Immature natural killer cell (primary cell): ENCODE measurements at places on chromosomes 4 and X.

DNA sequence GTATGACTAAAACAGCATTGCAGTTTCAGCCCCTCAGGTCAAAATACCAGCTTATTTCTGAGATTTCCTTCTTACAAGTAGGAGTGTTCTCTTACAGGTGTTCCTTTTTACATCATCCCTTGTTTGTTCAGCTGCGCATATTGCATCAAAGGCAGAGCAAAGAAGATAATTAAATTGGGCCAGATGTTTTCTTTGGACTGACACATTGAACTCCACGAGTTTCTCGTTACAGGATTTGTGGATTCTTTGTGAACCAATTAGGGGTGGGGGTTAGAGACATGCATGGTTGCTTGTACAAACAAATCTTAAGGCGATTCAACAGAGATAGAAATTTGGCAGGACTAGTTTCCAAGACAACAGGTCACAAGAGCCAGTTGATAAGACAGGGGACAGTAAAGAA, 95.7 kb downstream of the SPANXN4 start:
- DNase-seq: no peak

DNA sequence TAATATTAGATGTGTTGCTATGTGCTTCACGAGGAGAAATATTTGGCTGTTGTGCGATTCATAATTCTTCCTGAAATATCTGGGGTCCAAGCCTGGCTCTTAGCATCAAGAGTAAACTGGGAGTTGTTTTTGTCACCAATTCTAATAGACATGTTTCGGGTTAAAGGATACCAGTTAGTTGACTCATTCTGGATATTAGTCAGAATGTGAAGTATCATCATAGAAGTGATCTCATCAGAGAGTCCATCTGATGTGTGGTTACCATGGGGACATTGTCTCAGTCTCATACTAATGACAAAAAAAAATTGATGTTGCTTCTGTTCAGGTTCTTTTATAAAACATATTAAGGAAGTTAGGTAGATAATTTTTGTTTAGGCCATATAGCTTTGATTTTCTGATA, 57.2 kb upstream of the MTMR1 start:
- DNase-seq: no peak

- DNase-seq: no peak
Observed at GRCh38 chr4:159071969-159072765, 30.7 kb upstream of the RAPGEF2 start.

DNA sequence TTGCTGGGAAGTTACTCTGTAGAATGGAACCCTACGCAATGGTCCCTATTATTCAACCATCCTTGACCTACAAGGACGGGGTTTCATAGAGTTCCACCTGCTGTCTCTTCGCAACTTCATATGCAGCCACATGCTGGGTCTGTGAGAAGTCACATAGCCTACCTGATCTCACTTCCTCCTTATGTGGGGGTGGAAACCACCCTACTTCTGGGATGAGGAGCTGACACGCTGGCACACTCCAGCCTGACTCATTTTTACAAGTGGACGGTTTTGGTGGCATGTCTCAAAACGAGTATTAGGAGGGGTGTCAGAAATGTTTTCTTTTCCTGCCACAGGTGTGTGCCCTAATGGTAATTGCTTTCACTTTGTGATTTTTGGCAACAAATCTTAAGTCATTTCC, 36.8 kb upstream of the ARSD start:
- DNase-seq: no peak

DNA sequence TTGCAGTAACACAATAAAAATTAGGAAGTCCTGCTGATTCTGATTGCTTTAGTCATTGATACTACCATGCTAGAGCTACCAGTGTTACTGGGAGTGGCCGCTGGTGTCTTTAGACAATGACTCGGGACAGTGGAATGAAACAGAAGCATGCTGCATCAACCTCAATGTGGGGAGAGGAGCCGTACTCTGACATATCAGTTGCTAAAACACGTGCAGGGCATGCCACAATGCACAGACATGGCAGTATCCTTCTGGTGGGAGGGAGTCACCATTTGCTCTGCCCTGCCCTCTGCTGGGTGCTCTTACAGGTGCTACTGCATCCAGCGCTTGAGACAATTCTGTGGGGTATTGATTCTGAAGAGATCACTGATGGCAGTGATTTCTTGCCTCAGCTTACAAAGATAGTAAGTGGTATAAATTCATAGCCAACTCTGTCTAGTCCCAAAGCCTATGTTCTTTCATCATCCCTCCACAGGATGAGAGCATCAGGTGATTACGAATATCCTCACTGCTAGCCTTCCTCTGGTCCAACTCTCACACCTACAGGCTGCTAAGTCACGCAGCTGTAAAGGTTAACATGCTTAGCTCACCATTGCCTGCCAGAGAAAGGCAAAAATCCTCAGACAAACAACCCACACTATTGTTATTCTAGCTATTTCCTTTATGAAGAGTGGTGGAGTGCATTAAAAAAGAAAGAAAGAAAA, 43.7 kb downstream of the NSG1 start:
- peak; percentile 8 for DNase-seq

- DNase-seq: no peak
Observed at GRCh38 chr4:1463927-1464540, 57.8 kb upstream of the NKX1-1 start.

- no peak for DNase-seq
Observed at GRCh38 chrX:132017431-132018185, 5.5 kb upstream of the STK26 start.

DNA sequence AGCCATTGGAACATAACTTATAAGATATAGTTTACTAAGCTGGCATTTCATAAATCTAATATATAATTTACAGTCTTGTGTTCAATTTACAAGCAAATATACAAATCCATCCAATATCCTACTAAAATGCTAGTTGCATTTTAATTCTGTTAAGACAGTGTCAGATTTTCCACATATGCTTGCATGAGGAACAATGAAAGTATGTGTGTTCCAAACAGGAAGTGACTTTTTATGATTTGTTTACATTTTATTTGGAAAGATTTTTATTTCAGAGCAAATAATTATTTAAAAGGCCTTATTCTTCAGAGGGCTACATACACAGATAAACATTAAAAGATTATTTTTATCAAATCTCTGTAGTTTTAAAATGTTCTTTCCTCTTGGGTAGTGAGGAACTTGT, 130.1 kb downstream of the KLHL34 start:
- DNase-seq: no peak

GRCh38 chr4:7608046-7608445, 173.3 kb upstream of the PSAPL1 start:
- no peak for DNase-seq

DNA sequence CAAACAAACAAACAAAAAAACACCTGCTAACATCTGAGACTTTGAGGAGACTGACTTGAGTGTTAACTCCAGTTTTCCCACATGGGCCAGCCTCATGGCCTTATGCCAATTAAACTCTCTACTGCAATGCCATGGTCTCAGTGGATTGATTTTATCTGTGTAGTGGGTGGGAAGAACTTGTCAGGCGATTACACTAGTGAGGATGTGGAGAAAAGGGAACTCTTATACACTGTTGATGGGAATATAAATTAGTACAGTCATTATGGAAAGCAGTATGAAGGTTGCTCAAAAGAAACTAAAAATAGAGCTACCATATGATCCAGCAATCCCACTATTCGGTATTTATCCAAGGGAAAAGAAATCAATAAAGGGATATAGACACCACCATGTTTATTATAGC, 12.8 kb upstream of the XIAP start:
- DNase-seq: no peak

GRCh38 chrX:14027511-14028019, 2.1 kb downstream of the GEMIN8 start:
- no peak for DNase-seq

DNA sequence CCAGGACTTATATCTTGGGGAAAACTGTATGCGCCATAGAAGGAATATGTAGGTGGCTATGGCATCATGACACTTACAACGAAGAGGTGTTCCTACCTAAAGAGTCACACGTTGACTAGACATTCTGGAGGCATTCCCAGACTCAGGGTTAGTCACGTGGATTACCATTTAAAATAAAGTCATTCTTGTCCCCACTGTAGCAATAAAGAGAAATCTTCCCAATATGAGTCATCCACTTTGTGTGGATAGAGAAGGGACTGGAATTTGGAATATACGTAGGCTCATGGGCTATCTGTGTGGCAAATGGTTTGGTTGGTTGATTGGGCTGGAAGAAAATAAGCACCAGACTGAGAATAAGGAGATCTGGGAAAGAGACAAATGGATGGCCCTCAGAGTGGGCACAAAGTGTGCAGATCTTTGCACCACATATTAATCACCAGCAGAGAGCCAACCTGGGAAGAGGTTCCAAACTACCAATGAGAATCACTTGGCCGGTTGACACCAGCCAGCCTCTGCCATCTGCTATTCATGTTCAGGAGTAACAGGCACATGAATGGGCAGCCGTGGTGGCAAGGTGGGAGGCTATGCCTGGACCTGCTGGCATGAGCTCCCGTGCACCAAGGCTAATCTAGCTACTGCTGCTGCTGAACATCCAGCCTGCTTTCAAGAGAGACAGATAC, 41.0 kb downstream of the MTNR1A start:
- no peak for DNase-seq

DNA sequence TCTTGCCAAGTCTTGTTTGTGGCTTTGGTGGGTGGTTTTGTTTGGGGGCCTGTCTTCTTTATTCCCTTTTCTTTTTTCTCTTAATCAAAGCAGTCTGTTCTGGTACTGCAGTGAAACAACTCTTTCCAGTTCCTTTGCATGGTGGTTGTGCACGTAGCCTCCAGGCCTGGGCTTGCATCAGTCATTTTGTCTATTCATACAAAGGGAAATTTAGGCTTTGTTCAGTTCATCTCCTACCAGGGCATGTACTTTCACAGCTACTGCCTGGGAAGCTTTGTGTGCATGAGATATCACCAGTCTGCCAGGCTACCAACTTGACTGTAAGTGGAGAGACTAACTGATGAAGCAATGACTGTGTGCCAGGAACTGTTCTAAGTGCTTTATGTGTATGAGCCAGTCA, 8.5 kb downstream of the TRIM2 start:
- no peak for DNase-seq

DNA sequence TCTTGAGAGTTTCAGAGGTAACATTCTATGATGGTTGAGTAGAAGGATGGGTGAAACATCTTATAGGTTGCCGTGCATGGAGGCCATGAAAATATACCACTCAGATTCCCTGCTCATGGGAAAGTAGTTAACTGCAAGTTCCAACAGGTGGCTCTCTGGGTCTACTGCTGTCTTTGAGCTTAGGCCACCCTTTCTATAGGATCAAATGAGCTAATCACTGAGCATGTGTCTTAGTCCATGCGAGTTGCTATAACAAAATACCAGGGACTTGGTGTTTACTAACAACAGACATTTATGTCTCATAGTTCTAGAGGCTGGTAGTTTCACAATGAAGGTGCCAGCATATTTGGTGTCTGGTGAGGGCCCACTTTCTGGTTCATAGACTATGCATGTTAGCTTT, 144.8 kb upstream of the UNC5C start:
- DNase-seq: no peak

GRCh38 chr4:184818216-184818564, 7.6 kb downstream of the ACSL1 start:
- DNase-seq: no peak

DNA sequence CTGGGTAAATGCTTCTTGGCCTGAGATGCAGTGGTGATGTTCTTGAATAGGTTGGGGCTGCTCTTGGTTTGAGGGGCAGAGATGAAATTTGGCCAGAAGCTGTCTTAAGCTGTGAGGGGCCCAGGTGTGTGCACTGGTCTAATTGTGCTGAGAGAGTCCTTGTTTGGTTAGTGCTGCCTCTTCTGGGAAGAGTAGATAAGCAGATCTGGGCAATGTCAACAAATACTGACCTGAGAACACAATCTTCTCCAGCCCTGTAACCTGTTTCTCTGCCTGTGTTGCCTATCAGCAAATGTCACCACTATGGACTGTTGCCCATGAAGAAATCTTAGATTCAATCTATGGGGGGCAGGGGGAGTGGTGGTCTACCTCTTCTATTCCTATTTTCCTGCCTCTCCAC, 17.2 kb upstream of the USP27X start:
- DNase-seq: no peak

GRCh38 chr4:103934178-103934789, 214.5 kb upstream of the TACR3 start:
- peak; percentile 1 for DNase-seq

DNA sequence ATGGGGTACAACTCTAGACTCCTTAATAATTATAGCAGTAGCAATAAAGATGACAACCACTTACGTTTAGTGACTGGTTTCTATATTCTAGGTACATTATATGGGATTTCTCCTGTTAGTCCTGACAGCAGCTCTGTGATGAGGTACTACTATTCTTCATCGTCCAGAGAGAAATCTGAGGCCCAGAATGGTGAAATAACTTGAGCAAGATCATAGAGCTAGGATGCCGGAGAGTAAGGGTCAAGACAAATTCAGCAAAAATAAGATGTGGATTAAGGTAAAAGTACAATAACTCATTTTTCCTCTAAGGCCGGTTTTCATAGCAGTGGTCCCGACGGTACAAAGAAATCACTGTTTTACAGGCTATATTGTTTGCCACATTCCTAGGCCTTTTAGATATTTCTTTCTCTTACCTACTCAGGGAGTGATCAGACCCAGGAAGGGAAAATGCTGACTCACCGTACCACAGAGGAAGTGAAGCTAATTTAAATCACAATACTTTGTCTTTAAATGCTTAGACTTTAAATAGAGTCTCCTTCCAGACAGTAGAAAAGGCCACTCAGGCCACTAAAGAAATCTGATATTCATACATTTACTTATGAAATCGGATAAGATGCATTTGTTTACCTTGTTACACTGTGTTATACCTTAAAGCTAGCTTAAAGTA, 2023.0 kb upstream of the AGA start:
- DNase-seq: no peak

- no peak for DNase-seq
Observed at GRCh38 chr4:124132161-124132560, 580.4 kb downstream of the ANKRD50 start.

GRCh38 chr4:20493761-20494353, 206.4 kb upstream of the PACRGL start:
- no peak for DNase-seq

DNA sequence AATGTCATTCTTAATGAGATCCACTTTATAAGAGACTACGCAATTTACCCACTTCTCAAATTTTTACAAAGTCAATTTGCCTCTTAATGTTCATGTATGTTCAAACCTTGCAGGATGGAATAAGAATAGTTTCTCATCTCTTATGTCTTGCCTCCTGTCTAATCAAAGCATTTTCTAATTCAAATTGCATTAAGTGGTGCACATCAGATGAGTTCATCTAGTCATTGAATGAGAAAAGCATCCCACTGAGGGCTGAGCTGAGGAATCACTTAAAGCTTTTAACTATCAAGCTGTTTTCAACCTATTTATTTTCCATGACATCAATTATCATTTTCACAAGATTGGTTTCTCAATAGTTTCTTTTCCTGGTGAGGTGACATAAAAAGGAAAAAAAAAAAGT, 1964.0 kb downstream of the PCDH7 start:
- no peak for DNase-seq

DNA sequence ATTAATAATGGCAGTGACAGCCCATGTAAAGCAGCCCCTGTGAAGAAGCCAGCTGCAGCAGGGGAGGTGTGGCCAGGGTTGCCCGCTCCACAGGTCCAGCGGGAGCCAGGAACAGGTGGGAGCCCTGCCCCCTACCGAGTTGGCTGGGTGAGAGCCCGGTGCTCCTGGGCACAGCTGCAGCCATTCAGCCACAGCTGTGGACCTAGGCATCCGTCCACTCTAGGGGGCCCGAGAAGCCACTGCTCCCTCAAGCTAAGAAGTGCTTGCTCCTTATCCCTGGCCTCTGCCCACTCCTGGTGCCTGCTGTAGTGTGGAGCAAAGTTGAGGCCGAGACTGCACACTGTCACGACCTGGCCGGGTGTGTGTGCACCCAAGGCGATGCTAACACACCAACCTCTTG, 1469.0 kb downstream of the PCDH7 start:
- DNase-seq: no peak

- no peak for DNase-seq
Observed at GRCh38 chr4:146545102-146545501, 23.4 kb upstream of the SLC10A7 start.
